ENCODE measurements at places on chromosomes 6 and 20. TPM values are rescaled to one million over a fixed set of nuclear protein-coding genes. Genes with fewer than 3 reads are reported as not detected.

GRCh38 chr20:32083469-32083868 is 26.0 kb upstream of the TM9SF4 start:
- H3K4me1 ChIP-seq = no peaks in the 10 kb centered on the region
- H3K27me3 ChIP-seq = no peaks in the 10 kb centered on the region
- H3K27ac ChIP-seq = no peak overlapping the region
- no peaks in the 10 kb centered on the region for H3K36me3 ChIP-seq

GRCh38 chr6:23608931-23609435 is 517.0 kb upstream of the NRSN1 start:
- no peaks in the 10 kb centered on the region for H3K27me3 ChIP-seq
- no peaks in the 10 kb centered on the region for H3K36me3 ChIP-seq
- H3K4me3 ChIP-seq = no peak overlapping the region

GRCh38 chr6:32252331-32253009 is 28.6 kb upstream of the NOTCH4 start:
- no peaks in the 10 kb centered on the region for H3K36me3 ChIP-seq
- peaks cover 3% of the 10 kb centered on the region for H3K4me1 ChIP-seq
- H3K27ac ChIP-seq = no peak overlapping the region
- no peak overlapping the region for H3K4me3 ChIP-seq
- DNase-seq = no peak
- H3K27me3 ChIP-seq = no peaks in the 10 kb centered on the region

DNA sequence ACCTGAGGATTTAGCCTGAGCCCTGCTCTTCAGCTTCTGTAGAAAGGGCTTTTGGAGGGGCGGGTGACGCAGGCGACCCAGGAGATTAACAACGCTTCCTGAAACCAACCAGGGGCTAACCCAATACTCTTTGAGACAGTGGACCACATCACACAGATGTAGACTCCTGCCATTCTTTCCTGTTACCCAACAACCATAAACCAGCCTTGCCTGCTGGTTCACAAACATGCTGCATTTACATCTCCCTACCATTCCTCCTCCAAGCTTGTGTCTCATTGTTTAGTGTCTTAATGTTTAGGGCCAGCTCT is 28.3 kb downstream of the PPP1R16B start:
- no peak overlapping the region for H3K27ac ChIP-seq
- no peaks in the 10 kb centered on the region for H3K36me3 ChIP-seq
- no peaks in the 10 kb centered on the region for H3K4me1 ChIP-seq
- H3K27me3 ChIP-seq = no peaks in the 10 kb centered on the region
- H3K4me3 ChIP-seq = no peak overlapping the region

DNA sequence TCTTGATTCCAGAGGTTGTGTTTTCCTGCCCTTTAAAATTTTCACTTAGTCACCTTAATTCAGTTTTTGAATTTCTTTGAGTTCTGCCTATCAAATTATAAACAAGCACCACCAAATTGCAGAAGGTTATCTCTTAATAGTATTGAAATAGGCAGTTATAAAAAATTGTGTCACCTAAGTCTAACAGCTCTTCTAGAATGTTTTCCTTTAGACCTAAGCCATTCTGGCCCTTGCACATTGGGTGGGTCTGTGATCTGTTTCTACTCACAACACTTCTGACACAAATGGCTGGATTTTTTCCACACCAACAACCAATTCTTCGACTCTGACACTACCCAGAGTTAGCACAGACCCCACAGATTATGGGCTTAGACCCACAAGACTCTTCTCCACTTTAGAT is 101.9 kb downstream of the CARMIL1 start:
- H3K36me3 ChIP-seq = no peaks in the 10 kb centered on the region
- peaks cover 4% of the 10 kb centered on the region for H3K4me1 ChIP-seq
- H3K4me3 ChIP-seq = no peak overlapping the region
- no peaks in the 10 kb centered on the region for H3K27me3 ChIP-seq
- H3K27ac ChIP-seq = no peak overlapping the region

DNA sequence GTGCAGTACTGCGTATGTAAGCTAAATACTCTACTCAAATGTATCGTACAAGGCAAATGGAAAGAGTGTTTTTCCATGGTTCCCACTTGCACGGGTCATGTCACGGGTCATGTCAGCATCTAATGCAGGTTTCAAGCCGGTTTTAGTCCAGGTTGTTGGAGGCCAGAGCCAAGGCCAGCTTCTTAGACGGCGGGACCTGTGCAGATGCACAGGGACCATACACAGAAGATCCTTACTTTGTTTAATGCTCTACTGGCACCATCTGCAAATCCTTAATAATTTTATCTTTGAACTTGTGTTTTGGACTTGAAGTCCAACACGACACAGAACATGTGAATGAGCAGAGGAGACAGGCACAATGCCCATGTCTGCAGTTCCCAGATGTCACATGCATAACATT is 42.7 kb downstream of the SOD2 start:
- no peak overlapping the region for H3K4me3 ChIP-seq
- H3K36me3 ChIP-seq = no peaks in the 10 kb centered on the region
- DNase-seq = no peak
- H3K27ac ChIP-seq = no peak overlapping the region
- no peaks in the 10 kb centered on the region for H3K4me1 ChIP-seq

DNA sequence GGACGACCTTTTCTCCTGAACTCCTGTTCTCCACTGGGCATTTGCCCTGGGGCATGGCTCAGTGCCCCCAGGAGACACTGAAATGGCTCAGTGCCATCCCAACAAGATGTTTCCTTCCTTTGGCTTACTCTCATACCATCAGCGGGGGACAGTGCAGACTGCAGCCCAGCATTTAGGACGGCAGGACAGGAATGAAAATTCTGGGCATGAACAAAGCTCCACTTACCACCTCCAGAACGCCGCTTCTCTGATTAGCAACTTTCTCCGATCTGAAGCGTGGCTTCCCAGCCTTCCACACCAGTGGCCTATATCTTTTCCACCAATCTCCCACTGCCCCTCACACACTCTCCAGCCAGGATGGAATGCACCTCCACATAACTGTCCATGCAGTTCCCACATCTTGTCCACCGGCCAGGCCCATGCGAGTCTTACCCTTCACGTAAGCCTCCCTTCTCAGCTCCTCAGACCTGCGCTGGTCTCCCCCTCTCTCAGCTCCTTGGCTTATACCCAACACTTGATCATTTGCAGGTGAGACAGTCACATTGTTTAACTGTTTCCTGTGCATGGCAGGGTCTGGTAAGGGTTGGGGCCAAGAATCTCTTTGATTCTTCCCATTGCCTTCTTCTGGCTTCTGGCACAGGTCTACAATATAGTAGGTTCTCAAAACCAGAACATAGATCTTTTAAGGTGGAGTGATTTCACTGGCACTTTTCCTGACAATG is 114.5 kb downstream of the FYN start:
- H3K27ac ChIP-seq = no peak overlapping the region
- no peaks in the 10 kb centered on the region for H3K27me3 ChIP-seq
- no peaks in the 10 kb centered on the region for H3K36me3 ChIP-seq
- DNase-seq = no peak
- no peak overlapping the region for H3K4me3 ChIP-seq

DNA sequence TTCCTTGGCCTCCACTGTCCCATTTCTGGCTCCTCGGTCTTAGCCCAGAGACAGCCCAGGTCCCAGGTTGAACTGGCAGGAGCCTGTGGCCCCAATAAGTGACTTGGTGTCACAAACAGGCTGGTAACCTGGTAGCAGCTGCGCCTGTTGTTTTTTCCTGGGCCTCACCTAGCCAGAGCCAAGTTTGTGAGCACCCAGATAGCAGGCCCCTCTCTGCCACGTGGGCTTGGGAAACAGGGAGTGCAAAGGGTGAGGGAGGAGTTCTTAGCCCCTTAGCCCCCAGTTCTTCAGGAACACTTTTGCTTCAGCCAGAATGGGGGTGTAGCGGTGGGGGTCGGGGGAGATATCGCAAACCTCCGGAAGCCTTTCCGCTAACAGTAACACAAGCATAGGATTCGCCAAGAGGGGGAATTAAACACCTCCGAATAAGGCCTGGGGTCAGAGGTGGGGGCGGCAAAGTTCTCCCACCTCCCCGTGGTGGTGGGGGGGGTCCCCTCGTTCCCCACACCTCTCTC is 760 bp downstream of the C6orf132 start:
- H3K27me3 ChIP-seq = no peaks in the 10 kb centered on the region
- H3K27ac ChIP-seq = peak overlapping the region; percentile 88
- no peaks in the 10 kb centered on the region for H3K36me3 ChIP-seq
- H3K4me1 ChIP-seq = peaks cover 25% of the 10 kb centered on the region
- H3K4me3 ChIP-seq = peak overlapping the region; percentile 66

DNA sequence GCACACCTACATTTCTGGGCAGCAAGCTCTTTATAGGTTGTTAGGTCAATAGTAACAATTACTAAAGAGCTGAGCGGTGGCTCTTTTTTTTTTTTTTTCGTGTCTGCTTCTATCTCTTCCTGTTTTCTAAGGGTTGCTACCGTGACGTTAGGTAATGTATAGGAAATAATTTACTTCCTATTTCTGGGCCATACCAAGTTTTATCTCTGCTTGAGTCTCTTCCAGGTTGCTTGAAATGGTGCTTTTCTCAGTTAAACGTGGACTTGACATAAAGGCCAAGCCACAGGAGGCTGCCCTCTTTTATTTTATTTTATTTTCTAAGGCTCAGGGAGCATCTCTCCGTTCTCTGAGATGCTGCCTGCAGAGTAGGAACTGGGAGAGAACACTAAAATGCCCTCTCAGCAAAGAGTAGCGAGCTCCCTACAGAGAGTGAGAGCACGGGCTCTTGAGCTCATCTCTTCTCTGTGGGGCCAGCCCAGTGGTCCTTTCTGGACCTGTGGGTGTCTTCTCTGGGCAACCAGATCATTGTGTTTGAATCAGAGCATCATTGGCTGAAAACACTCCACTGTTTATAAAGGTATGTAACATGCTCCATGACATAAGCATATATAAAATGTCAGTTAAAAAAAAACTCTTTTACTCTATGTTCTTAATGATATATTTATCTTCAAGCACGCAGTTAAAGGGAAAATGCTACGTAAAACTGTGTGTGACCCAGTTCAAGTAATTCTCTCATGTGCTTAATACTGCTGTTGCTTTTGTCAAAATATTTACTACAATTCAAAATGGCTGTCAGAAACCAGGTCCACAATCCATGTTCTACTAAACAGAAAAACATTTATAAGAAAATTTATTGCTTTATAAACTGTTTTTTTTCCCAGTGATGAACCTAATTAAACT is at the start of gene ZNF831:
Gene ZNF831, plus strand, starts transcription at position 191 of the 900 bp plus-strand sequence. CDS start 27,199 bp downstream, outside the sequence.
- H3K27ac ChIP-seq = no peak within 1 kb of the TSS
- no peak for DNase-seq
- H3K4me1 ChIP-seq = no peaks in the 10 kb centered on the region
- H3K27me3 ChIP-seq = no peaks in the 10 kb centered on the region
- no peak within 1 kb of the TSS for H3K4me3 ChIP-seq

DNA sequence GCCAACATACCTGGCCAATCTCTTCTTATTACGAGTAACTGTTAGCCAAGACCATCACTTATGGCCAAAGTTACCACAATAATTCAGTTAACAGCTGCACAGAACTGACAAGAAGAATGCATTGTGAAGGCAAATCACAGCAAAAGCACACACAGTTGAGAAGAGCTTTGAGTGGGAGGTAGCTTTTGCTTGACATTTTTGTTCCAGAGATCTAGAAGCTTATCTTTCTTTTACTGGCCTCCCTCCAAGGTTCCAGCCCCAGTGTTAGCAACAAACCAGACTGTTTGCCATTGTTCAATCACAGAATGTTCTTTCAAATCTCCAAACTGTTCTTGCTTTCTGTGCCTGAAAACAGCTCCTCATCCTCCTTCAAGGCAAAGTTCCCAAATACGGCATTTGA is 35.9 kb upstream of the IRAK1BP1 start:
- H3K36me3 ChIP-seq = no peaks in the 10 kb centered on the region
- DNase-seq = no peak
- H3K27me3 ChIP-seq = no peaks in the 10 kb centered on the region
- H3K4me3 ChIP-seq = no peak overlapping the region
- H3K4me1 ChIP-seq = no peaks in the 10 kb centered on the region

- DNase-seq = no peak
- H3K36me3 ChIP-seq = no peaks in the 10 kb centered on the region
- no peak overlapping the region for H3K27ac ChIP-seq
- H3K4me3 ChIP-seq = no peak overlapping the region
- peaks cover under 1% of the 10 kb centered on the region for H3K4me1 ChIP-seq
Measured at GRCh38 chr6:157440171-157440570, 59.2 kb downstream of the ZDHHC14 start.

- no peak for DNase-seq
- H3K4me1 ChIP-seq = no peaks in the 10 kb centered on the region
- H3K27ac ChIP-seq = no peak overlapping the region
- H3K27me3 ChIP-seq = no peaks in the 10 kb centered on the region
- H3K4me3 ChIP-seq = no peak overlapping the region
Measured at GRCh38 chr20:4070323-4071177, 55.2 kb upstream of the RNF24 start.

GRCh38 chr6:30325150-30325872 is 1.4 kb upstream of the TRIM39 start:
- peaks cover 4% of the 10 kb centered on the region for H3K36me3 ChIP-seq
- peak overlapping the region; percentile 98 for H3K27ac ChIP-seq
- H3K27me3 ChIP-seq = no peaks in the 10 kb centered on the region
- H3K4me3 ChIP-seq = peak overlapping the region; percentile 85

DNA sequence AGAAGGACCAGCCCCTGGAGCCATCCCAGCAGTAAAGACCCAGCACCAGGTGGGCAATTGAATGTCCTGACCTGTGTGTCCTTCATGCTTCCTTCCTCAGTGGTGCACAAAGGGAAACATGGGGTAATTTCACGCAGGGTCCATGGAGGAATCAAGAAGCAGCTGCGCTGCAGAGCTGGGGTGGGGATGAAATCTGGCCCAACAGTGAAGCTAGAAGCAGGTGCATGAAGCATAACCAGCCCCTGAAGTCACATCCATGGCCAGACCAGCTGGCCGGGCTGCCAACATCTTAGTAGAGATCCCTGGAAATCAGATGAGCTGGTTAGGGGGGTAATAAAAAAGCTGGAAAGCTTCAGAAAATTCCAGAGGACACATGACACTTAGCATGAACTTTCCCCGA is 646.7 kb upstream of the DEFB115 start:
- no peaks in the 10 kb centered on the region for H3K4me1 ChIP-seq
- H3K4me3 ChIP-seq = no peak overlapping the region
- H3K36me3 ChIP-seq = no peaks in the 10 kb centered on the region
- H3K27ac ChIP-seq = no peak overlapping the region

DNA sequence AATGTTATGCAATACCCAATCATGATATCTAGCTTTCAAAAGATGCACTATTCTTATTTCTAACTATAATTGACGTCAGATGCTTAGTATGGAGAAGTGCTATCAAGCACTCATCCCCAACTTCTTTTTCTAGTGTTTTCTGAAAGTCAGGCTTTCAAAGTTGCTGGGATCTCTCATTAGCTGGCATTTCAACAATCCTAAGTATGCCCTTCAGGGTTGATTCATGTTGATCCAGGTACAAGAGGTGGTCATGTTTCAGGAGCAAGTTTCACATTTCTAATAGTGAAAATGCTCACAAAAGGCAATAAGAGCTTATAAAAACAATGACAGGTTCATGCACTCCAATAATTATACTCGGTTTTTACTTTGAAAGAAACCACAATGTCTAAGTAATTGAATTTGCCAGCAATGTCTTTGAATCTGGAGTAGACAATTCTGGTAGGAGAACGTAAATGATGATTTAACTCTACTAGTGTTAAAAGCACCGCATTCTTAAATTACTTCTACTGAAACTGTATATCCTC is 193.7 kb upstream of the KHDRBS2 start:
- no peaks in the 10 kb centered on the region for H3K27me3 ChIP-seq
- no peaks in the 10 kb centered on the region for H3K4me1 ChIP-seq

The SIRPA gene
- 7.5 TPM for total RNA-seq

The TCF21 gene
- 0.90 TPM for total RNA-seq

The BFSP1 gene
- total RNA-seq = 0.95 TPM

Measured in pancreas (tissue), 10 donors.